ENCODE measurements at places on chromosomes 3 and 15.

DNA sequence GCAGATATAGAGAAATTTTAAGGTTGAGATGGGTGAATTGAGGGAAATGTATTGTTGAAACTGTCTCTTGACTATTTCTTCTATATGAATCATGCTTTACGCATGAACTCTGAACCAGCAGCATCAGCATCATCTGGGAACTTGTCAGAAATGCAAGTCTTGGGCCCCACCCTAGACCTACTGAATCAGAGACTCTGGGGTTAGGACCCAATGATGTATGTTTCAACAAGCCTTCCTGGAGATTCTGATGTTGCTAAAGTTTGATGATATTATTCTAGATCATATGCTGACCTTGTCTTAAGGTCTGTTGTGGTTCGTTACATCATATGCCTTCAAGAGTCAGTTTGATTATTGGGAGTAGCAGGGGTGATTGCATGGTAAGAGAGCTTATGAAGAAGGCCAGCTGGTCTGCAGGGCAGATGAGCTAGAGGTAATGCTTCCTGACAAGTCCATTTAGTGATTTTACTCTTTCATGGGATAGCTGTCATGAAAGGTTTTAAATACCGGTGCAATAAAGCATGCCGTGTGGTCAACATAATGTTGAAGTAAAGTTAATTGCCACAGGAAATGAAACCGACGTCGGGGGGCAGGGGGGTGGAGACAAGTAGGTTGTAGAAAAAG, 152.4 kb upstream of the MRPL3 start:
- no peak for DNase-seq

- DNase-seq = no peak
Measured at GRCh38 chr15:24878153-24878552, 76.6 kb upstream of the SNRPN start.

- DNase-seq = no peak
Measured at GRCh38 chr3:125528920-125529319, 8.9 kb upstream of the SNX4 start.

- no peak for DNase-seq
Measured at GRCh38 chr3:106342386-106342785, 473.6 kb upstream of the CBLB start.

GRCh38 chr3:133828576-133829309, 23.1 kb downstream of the SRPRB start:
- DNase-seq = no peak

DNA sequence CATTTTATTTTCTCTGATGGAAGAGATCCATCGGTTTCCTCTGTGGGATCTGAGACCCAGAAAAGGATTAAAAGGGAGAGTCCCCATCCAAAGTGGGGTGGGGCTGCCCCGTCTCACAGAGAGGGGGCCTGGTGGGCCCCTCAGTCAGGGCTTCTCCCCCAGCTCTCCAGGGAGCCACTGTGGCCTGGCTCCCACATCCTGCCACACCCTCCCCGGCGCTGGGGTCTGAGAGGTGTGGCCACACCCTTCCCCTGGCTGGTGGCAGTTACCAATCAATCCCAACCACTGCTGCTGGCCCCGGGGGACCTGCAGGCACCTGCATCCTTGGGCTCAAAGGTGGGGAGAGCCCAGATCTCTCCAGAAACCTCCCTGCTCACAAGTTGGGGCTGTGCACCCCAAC, 161.8 kb upstream of the IQSEC1 start:
- no peak for DNase-seq

- DNase-seq = no peak
Measured at GRCh38 chr3:31981206-31982181, at the start of the genes OSBPL10 and ZNF860. TSS of gene OSBPL10 (minus strand) at chr3:31981262. CDS start at chr3:31981179, 83 bp downstream. TSS of gene ZNF860 (plus strand) at chr3:31981750. CDS start at chr3:31989080, 7,330 bp downstream.

- DNase-seq = no peak
Measured at GRCh38 chr3:110246796-110247376, 824.7 kb upstream of the NECTIN3 start.

GRCh38 chr3:8840556-8840955, 71.1 kb upstream of the OXTR start:
- no peak for DNase-seq

- DNase-seq = no peak
Measured at GRCh38 chr15:70442616-70443321, 320.6 kb downstream of the UACA start.

GRCh38 chr3:128411574-128412064, 55.1 kb downstream of the DNAJB8 start:
- DNase-seq = no peak

DNA sequence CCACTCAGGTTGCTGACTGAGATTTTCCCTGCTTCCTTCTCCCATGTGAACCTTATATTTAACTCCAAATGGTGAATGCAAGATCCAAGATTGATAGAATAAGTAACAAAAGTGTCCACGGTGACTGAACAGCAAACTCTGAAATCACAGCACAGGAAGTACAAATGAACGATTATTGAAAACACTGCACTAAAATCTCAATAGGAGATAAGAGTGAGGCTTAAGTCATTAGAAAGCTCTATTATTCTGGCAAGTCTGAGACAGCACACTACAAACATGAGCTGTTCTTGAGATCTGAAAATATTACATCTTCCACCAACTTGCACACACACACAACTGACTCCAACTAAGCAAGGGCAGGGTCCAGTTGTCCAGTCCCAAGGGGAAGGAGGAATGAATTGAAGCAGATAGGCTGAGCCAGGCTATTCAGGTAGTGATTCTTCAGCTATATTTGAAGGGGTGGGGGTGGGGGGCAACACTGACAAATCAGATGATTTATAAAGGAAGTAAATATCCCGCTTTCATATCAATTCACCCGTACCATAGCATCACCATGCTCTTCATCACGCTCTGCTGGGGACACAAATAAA, 2.9 kb downstream of the ZNF385D start:
- no peak for DNase-seq

- no peak for DNase-seq
Measured at GRCh38 chr15:53256043-53256442, 465.9 kb upstream of the ONECUT1 start.

- no peak for DNase-seq
Measured at GRCh38 chr3:12972781-12973702, 100.2 kb downstream of the IQSEC1 start.

GRCh38 chr3:73556520-73557372, 68.0 kb downstream of the PDZRN3 start:
- no peak for DNase-seq

DNA sequence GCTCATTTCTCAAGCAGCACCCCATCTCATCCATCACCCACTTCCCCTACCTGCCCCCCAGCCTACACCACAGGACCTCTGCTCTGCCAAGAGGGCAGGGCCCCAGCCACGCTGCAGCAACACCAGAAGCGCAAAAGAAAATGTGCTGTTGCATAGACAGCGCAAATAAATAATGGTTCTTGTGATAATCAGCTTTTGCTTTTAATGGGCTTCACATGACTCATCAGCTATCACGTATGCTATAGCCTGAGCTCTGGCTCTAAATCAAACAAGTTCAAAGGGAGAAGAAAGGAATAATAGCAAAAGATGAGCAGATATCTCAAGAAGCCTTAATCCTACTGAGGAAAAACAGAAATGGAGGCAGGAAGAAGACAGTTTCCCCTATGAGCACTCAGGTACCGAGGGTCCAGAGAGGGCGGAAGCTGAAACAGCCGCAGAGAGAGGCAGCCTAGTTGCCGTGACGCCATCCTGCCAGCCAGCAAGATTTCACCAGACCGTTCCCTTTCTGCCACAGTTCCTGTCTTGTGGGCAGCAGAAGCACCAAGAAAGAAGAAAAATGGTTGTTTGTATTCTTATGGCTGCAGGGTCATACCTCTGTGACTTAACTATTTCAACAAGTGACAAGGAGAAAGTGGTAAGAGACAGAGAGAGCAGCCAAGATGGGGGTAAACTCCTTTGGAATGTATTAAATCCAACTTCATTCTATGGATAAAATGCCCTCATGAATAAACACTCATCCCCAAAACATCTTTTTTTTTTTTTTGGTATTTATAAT, 22.0 kb downstream of the RAB27A start:
- peak; percentile 36 for DNase-seq

DNA sequence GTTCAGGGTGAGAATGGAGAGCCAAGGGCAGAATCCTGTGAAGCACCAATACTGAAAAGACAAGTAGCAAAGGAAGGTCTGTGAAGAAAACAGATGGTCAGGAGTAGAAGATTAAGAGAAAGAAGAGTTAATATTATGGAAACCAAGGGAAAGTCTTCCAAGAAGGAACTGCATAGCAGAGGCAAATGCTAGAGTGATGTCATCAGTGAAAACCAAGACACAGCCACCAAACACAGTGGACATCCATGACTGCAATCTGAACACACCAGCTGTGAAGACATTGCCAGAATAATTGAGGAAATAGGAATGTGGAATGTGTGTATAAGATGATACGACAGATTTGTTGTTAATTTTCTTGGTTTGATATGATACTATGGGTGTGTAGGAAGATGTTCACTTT, 26.8 kb upstream of the ZBTB38 start:
- no peak for DNase-seq

- no peak for DNase-seq
Measured at GRCh38 chr3:27861046-27862036, 139.2 kb upstream of the EOMES start.

DNA sequence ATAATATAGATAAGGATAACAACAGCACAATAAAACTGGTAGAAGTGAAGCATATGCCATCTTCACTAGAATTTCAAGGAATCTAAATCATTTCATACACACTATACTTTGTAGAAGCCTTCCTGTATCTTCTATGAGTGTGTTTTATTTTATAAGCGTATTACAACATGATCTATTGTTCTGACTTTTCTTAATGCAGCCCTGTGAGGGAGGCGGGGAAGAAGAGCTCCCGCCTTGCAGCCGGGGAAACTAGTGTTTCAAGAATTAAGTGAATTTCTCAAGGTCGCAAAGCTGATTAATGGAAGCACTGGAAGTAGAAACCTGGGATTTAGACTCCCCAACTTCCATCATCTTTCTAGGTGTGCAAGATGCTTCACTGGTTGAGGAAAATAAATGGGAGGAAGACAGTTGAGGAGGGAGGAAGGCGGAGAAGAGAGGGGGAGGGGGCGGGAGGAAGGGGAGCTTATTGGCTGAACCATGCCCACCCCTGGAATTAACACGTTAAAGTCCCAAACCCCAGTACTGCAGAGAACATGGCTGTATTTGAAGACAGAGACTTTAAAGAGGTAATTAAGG, 32.9 kb downstream of the VGLL4 start:
- no peak for DNase-seq

DNA sequence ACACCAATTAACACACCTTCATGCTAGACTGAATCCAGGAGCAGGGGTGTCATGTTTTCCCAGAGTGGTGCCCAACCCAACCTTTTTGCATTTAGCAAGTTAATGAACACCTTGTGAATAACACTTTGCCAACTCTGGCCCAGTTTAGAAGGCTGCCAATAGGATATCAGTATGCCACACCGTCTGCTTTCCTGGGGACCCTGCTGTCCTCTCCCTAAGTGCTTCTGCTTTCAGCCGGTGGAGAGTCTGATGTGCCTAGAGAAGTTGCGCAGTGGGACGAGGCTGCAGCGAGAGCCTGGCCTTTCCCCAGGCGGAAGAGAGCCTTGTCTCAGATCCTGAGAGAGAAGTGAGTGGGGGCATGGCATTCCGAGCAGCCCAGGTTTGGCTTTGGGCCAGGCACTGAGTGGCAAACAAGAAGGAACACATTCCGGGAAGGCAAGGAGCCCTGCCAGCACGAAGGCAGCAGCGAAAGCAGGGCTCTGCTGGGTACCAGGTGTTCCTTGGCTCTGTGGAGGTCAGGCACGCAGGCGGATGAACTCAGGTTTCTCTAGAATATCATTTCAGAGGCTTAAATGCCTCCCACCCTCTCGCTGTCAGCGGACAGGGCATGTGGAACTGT, 36.9 kb downstream of the SENP8 start:
- DNase-seq = no peak

DNA sequence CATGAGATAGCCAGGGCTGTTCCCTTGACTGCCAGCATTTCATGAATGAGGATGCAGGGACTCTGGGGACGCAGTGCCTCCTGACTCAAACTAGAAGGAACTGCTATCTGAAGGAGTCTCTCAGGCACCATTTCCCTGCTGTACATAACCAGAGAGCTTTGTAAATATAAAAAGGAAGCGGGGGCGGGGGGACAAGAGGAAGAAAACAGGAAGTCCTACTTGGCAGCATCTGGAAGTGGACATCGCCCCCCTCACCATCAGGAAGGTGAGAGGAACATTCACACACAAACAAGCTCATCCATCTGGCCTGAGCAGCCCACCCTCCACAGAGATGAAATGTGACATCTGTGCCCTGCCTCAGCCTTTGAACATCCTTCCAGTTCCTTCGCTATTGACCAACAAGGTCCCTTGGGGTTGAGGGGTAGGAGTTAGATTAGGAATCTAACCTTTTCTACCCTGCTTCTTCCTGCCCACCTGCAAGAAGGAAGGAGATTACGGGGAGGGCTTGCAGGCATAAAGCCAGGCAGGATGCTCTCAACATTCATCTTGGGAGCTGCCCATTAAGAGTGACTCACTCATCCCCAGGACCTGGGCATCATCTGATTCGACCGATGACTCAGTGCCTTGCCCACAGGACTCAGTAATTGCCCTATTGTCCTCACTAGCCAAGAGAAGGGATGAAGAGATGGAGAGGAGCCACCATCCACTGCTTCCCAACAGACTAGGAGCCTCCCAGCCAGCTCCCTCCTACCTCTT, 31.9 kb downstream of the SH3BP5 start:
- no peak for DNase-seq

GRCh38 chr3:14403619-14404155, 1.3 kb downstream of the SLC6A6 start:
- no peak for DNase-seq

DNA sequence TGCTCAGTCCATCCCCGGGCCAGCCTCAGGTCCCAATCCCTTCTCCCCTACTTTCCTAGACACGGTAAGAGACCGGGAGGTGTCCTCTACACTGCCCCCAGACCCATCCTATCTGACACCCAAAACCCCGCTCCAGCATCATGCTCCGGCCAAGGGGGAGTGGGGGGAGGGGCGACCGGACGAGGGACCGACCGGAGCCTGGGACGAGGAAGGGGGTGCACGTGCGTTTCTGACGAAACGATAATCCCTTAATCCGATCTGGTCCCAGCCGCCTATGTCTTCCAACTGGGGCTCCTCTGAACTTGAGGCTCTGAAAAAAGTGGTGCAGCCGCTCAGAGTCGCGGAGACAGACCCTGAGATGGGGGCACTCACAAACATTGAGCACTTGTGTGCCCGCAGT, 494 bp downstream of the CPLX3 start:
- no peak for DNase-seq

DNA sequence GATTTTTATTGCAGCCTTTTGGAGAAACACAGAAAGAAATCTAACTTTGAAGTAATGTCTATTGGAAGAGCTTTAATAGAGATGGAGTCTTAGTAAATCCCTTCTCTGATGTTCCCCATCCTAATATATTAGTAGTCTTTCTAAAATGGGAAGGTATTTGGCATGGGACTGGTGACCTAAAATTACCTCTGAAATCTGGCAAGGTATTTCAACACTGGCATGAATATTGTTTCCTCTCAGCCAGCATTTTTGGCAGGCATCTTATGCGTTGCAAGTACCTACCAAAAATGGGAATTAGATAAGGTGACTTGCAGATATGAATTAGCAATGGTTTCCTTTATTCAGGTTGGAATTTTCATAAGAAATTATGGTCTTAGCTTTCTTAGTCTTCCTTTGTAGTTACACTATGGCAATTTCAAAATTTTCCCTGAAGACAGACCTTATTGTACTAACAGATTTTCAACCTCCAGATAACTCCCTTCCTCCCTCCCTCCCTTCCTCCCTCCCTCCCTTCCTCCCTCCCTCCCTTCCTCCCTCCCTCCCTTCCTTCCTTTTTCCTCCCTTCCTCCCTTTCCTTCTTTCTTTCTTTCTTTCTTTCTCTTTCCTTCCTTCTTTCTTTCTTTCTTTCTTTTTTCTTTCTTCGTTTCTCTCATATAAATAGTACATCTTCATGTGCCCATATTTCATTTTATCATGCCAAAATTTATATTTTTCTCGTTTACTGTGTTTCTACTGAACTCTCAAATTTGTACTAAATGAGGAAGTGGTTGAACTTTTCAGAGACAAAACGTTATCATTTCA, 168.2 kb upstream of the KCNMB2 start:
- DNase-seq = no peak

Data from stimulated activated CD8-positive, alpha-beta memory T cell treated with anti-CD3 and anti-CD28 coated beads, Interleukin-7, amount 100 ng/mL, for 1 hour (primary cell).